ENCODE measurements at places on chromosomes 7 and 10. TPM values are rescaled to one million over a fixed set of nuclear protein-coding genes. Genes with fewer than 3 reads are reported as not detected.

DNA sequence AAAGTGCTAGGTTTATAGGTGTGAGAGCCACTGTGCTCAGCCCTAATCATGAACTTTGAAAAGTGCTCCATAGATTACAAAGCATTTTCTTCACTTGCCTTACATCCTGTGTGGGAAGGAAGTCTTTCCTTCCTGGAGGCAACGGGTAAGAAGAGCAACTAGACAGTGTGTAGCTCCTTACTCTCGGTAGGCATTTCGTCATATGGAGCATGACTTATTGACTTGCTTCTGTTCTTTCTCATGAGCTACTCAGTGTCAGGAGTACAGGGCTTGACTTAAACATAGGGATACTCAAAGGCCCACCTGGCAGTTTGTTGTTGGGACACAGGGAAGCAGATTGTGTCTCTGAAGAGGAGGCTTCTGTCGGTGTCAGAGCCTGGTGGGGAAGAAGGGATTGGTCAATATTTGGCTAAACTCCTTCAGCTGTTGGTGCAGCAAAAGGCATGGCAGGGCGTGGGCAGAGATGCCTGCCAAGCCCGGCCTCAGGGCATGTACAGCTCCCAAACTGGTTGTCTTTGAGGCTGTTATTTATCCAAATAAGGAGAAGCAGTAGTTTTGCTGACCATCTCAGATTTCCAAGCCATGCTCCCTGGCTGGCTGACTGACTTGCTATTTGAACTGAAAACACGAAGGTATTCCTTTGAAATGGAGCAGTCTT lies 248.9 kb downstream of the KIAA1217 start:
- DNase-seq, result no peak

UTF1 gene
- polyA plus RNA-seq, result not detected

DNA sequence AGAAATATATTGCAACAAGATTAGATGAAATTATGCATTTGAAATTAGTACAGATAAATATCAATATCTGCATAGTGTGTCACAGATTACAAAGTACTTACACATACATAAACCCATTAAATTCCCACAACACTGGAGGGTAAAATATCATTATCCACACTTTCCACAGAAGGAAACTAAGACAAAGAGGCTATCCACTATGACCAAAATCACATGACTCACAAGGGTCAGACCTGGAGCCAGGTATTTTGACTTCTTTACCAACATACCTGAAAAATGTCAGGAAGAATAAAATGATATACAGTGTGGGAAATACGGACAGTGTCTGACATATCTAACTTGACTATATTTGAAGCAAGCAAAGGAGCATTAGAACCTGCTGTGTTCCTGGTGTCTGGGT lies 34.1 kb downstream of the HYCC1 start:
- DNase-seq, result no peak

GRCh38 chr10:4307910-4308309 lies 518.1 kb upstream of the AKR1E2 start:
- DNase-seq, result no peak

- DNase-seq, result no peak
These were observed 1.7 kb downstream of the SFXN3 start for GRCh38 chr10:101032637-101033224.

- DNase-seq, result no peak
These were observed 4.0 kb downstream of the VSIR start for GRCh38 chr10:71769279-71769823.

OR9A2 gene
- not detected for polyA plus RNA-seq

GRCh38 chr7:130838738-130839137 lies 104.7 kb upstream of the KLF14 start:
- DNase-seq, result no peak

DNA sequence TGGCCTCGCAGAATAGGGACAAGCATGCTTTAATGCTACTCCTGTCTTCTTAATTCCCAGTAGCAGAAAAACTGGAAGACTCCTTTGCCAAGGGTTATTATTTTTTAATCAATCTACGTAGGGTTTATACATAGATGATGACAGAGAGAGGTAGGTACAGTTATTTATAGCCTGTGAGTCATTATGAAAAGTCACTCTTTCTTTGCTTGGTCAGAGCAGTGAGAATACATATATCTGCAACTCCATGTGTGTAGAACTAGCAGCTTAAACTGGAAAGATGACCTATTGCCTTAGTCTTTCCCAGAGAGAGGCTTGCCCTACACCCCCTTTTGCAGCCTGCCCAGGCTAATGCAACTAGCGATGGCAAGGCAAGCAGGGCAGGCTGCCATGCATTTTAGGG lies 1050.6 kb downstream of the NRG3 start:
- DNase-seq, result no peak

SPDYE6 gene
- 2.4 TPM for polyA plus RNA-seq

GRCh38 chr7:44772867-44773266 lies 23.6 kb upstream of the PPIA start:
- no peak for DNase-seq

- DNase-seq, result no peak
These were observed 275.9 kb downstream of the EXOC4 start for GRCh38 chr7:133528796-133529195.

SLC18A3 gene
- polyA plus RNA-seq, result not detected

DNA sequence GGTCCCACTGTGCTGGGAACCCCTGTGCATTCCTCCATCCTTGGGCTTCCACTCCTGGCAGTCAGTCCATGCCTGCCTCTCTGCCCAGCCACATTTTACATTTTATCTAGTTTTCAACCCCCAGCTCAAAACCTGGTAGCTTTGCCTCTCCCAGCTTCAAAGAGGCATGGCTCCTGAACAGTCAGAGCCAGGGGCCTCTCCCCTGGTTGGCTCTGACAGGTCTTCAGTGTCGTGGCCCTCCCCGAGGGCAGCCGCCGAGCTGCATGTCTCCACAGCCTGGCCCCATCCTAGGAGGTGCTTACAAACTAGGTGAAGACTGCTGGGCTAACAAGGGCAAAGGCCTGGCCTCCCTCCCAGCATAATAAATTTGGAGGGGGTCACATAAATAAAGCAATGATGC lies 14.8 kb downstream of the COBL start:
- DNase-seq, result no peak

DNA sequence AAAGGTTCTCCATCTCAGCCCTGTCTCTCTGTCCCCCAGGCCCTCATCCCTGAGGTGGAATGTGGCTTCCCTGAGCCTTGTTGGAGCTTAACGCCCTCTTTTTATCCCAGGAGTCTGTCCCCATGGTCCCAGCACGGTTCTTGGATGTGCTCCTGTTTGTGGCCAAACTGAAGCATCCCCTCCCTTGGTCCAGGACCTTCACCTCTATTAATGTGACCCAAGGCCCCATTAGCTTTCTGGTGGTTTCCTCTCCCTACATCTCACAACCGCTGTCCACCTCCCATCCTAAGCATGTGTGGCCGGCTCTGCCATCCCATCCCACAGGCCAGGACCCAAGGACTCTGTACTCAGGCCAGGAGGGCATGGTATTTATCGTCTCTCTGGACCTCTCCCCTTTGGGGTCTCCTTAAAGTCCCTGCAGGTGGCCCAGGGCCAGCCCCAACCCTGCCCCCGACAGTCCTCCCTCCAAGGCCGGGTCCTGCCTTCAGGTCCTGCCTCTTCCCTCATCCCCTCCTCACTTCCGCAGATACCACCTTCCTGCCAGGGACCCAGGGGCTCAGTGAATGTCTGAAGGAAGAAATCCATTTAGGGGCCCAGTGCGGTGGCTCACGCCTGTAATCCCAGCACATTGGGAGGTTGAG lies 15.4 kb upstream of the SH2B2 start:
- no peak for DNase-seq

DNA sequence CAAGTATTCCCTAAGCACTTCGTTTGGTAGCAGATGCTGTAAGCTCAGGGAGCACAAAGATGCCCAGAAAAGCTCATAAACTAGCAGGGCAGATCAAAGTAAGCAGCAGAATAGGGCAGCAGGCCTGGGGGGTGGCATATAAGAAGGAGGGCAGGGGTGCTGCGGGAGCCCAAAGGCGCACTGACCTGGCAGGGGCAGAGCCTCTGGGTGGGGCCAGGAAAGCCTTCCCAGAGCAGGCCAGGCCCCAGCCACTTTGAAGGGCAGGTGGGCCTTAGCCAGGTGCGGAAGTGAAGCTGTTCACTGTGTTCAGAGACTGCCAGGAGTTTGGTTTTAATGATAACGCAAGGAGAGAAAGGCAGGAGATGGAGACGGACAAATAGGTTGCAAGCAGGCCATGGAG lies 3.9 kb downstream of the GDF10 start:
- no peak for DNase-seq

CAMK2B gene
- polyA plus RNA-seq, result 1.6 TPM

- no peak for DNase-seq
These were observed 36.6 kb downstream of the FAM53B start for GRCh38 chr10:124707551-124707950.

- DNase-seq, result no peak
These were observed 8.9 kb upstream of the TRIM8 start for GRCh38 chr10:102635377-102635776.

HYAL4 gene
- not detected for polyA plus RNA-seq

FBXL13 gene
- polyA plus RNA-seq, result 3.0 TPM

DNA sequence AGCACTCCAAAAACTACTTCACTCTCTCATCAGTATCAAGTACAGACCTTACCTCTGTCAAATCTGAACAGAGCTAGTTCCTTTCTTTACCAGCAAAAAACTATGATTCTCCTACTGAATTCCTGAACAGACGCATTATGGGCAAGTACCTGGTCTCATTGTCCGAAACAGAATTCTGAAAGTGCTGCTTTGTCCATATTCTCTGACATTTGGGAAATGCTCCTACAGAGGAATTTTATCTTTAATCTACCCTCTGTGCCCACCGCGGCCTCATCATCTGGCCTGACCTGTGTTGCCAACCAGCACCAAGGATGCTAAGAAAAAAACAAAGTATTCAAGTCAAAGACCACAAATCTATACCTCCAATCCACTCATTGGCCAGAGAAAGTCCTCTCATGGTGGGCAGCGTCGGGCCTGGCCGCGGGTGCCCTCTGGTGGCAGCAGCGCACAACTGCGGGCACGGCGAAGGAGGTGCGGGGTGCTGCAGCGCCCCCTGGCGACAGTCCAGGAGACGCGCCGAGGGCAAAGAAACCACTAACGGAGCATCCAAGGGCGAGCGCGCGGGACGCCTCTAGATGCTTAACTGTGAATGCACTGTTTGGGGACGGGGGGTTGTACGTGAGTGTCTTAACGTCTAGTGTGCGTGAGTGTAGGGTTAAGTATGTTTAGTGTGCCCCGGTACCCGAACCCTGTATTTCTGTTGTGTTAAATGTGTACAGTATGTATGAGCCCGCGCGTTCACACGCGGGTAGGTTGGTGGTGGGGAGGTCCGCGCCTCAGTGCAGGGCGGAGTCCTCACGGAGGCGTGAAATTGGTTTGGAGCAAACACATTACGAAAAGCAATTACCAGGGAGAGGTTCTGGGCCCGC lies 5.0 kb upstream of the GBX1 start:
- no peak for DNase-seq

DNA sequence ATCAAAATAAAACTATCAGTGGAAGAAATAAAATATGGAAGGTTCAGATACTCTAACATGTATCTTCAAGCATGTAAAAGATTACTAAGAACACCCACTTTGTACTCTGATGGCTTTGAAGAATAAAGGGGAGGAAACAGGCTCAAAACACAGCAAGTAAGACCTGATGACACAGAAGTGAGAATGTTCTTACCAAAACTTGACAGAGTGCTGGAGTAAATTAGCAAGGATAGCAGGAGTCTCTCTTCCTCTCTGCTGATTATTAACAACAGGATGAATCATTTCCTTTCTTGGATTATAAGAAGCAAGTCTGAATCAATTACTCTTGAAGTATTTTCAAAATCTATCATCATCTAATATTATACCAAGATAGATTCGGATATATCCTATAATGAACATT lies 47.5 kb downstream of the GLI3 start:
- no peak for DNase-seq

GRCh38 chr7:24498439-24498838 lies 74.8 kb upstream of the PALS2 start:
- no peak for DNase-seq

DNA sequence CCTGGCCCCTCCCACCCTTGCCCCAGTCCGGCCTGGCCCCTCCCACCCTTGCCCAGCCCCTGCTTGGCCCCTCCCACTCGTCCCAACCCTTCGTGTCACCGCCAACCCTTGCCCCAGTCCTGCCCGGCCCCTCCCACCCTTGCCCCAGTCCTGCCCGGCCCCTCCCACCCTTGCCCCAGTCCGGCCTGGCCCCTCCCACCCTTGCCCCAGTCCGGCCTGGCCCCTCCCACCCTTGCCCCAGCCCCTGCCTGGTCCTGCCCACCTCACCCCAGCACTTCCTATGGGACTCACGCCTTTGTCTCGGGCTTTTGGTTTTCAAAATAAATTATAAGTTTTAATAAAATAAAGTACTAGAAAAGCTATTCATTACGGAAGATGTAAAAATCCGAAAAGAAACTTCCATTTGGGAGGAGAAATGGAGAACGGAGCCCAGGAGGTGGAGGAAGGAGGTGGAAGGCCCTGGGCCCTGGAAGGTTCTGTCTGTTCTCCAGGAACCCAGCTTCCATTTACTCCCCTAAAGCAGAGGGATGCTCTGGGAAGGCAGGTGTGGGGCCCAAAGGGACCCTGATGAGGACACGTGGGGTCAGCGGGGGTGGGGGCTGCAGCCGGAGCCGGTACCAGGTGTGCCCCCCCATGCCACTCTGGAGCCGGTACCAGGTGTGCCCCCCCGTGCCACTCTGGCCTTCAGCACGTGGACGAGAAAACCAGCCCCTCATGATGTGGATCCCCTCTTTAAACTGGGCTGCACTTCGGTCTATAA lies 52.2 kb downstream of the PWWP2B start:
- no peak for DNase-seq

GRCh38 chr10:98486421-98486820 lies 39.7 kb upstream of the HPS1 start:
- no peak for DNase-seq

DNA sequence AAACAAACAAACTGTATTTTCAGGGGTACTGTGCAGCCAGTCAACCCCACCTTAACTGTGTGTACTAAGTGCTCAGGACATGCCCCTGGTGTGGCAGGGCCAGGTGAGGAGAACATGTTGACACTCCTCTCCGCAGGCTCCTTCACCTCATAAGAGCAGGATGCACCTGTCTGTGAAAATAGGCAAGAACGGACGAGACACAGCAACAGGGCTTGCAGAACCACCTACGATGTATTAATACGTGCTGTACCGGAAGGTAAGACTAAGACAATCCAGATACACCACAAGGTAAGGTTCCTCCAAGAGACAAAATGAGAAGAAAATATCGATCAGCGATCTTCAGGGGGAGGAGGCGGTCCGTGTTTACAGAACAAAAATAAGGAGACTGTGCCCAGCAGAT lies 65.8 kb upstream of the CAMK2B start:
- no peak for DNase-seq

CUL1 gene
- polyA plus RNA-seq, result 60.9 TPM

- no peak for DNase-seq
These were observed 51.3 kb downstream of the PWWP2B start for GRCh38 chr10:132448248-132448731.

PTPRN2 gene
- 7.9 TPM for polyA plus RNA-seq

All from right renal cortex interstitium (tissue), 3 donors.